Neural cell (in vitro differentiated cells): ENCODE measurements at places on chromosomes 7 and 10. TPM values are rescaled to one million over a fixed set of nuclear protein-coding genes. Genes with fewer than 3 reads are reported as not detected.

The NEUROG3 gene
- polyA plus RNA-seq: not detected in 2 replicates

The TWNK gene
- polyA plus RNA-seq: 4.2 and 4.8 TPM in 2 replicates

The HGF gene
- polyA plus RNA-seq: not detected in 2 replicates

The KCP gene
- 0.31 and 0.54 TPM in 2 replicates for polyA plus RNA-seq

The LARP4B gene
- polyA plus RNA-seq: 14.2 and 15.7 TPM in 2 replicates

The PRSS37 gene
- not detected in 2 replicates for polyA plus RNA-seq

The AKR1C4 gene
- not detected in 2 replicates for polyA plus RNA-seq

The SOSTDC1 gene
- 0.24 and 0.52 TPM in 2 replicates for polyA plus RNA-seq

The TET1 gene
- polyA plus RNA-seq: 3.6 and 5.2 TPM in 2 replicates

The TBXAS1 gene
- 0.93 and 2.8 TPM in 2 replicates for polyA plus RNA-seq

The LIPN gene
- polyA plus RNA-seq: not detected in 2 replicates

The ASZ1 gene
- not detected in 2 replicates for polyA plus RNA-seq

The OR2A42 gene
- not detected in 2 replicates for polyA plus RNA-seq

The ZFYVE27 gene
- polyA plus RNA-seq: 135 and 151 TPM in 2 replicates

The ERVW-1 gene
- not detected in 2 replicates for polyA plus RNA-seq
